Activated naive CD8-positive, alpha-beta T cell treated with anti-CD3 and anti-CD28 coated beads, Interleukin-2, amount 10 ng/mL, durations not matched to agents 7 days and 5 days (primary cell): ENCODE measurements at places on chromosomes 3 and 15. TPM values are rescaled to one million over a fixed set of nuclear protein-coding genes. Genes with fewer than 3 reads are reported as not detected.

The CMTM8 gene
- 2.6 TPM for total RNA-seq

The CCR8 gene
- total RNA-seq, result 1.2 TPM

The AHSG gene
- total RNA-seq, result not detected

The CAMK2N2 gene
- not detected for total RNA-seq

The THUMPD3 gene
- 46.6 TPM for total RNA-seq

The KNSTRN gene
- total RNA-seq, result 49.5 TPM

The GCNT3 gene
- total RNA-seq, result not detected

GRCh38 chr15:39472621-39473297 is 108.1 kb upstream of the THBS1 start:
- no peak for DNase-seq
- H3K36me3 ChIP-seq, result no peaks in the 10 kb centered on the region
- no peaks in the 10 kb centered on the region for H3K4me1 ChIP-seq
- H3K27me3 ChIP-seq, result no peaks in the 10 kb centered on the region

- no peak overlapping the region for H3K4me3 ChIP-seq
- H3K27me3 ChIP-seq, result no peaks in the 10 kb centered on the region
- H3K27ac ChIP-seq, result no peak overlapping the region
- H3K4me1 ChIP-seq, result peaks cover 36% of the 10 kb centered on the region
- H3K36me3 ChIP-seq, result peaks cover 6% of the 10 kb centered on the region
These were observed 69.0 kb downstream of the MYO1E start for GRCh38 chr15:59303633-59304032.

DNA sequence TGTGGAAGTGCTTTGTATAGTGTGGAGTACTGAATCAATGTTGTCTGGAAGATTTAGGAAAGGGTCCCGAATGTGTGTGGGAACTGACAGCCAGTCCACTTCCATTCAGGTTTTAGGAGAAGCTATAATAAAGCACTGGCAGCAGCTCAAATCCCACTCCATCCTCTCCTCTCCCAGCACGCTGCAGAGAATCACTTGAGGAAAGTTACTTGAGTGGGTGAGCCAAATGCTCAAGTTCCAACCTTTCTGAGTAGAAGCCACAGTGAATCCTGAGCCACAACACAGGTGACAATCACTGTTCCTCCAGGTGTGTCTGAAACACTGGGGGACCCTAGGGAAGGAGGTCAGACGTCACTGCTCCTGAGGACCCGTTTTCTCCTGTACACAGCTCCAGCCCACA is 106.5 kb downstream of the TIGIT start:
- no peak overlapping the region for H3K4me3 ChIP-seq
- H3K27ac ChIP-seq, result no peak overlapping the region
- DNase-seq, result no peak
- no peaks in the 10 kb centered on the region for H3K27me3 ChIP-seq

DNA sequence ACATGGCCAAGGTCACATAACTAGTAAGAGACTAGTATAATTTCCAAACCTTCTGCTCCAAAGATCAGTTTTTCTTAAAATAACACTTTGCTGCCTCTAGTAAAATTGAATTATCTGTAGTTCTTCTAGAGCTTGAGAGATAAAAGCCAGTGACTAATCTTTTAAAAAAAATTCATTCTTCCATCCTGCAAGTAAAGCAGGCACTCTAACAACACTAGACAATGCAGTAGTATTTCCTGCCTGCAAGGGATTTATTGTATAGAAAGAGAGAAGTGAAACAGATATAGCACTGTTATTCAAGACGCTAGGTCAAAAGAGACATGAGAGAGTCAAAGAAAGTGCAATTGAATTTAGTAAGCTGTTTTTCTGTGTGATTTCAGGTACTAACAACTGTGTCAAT is 159.5 kb upstream of the TBC1D5 start:
- H3K4me1 ChIP-seq, result peaks cover 7% of the 10 kb centered on the region
- H3K4me3 ChIP-seq, result no peak overlapping the region
- H3K27me3 ChIP-seq, result peaks cover 3% of the 10 kb centered on the region
- H3K36me3 ChIP-seq, result peaks cover 5% of the 10 kb centered on the region
- no peak for DNase-seq

- peak overlapping the region; percentile 12 for H3K27ac ChIP-seq
- peaks cover 31% of the 10 kb centered on the region for H3K36me3 ChIP-seq
- DNase-seq, result peak; percentile 59
- peaks cover 25% of the 10 kb centered on the region for H3K4me1 ChIP-seq
These were observed 5.0 kb downstream of the FAM219B start for GRCh38 chr15:74901612-74902063.

GRCh38 chr3:17747174-17747889 is 4.9 kb upstream of the TBC1D5 start:
- H3K4me1 ChIP-seq, result peaks cover 34% of the 10 kb centered on the region
- H3K36me3 ChIP-seq, result peaks cover 4% of the 10 kb centered on the region
- H3K27ac ChIP-seq, result peak overlapping the region; percentile 86
- DNase-seq, result no peak

DNA sequence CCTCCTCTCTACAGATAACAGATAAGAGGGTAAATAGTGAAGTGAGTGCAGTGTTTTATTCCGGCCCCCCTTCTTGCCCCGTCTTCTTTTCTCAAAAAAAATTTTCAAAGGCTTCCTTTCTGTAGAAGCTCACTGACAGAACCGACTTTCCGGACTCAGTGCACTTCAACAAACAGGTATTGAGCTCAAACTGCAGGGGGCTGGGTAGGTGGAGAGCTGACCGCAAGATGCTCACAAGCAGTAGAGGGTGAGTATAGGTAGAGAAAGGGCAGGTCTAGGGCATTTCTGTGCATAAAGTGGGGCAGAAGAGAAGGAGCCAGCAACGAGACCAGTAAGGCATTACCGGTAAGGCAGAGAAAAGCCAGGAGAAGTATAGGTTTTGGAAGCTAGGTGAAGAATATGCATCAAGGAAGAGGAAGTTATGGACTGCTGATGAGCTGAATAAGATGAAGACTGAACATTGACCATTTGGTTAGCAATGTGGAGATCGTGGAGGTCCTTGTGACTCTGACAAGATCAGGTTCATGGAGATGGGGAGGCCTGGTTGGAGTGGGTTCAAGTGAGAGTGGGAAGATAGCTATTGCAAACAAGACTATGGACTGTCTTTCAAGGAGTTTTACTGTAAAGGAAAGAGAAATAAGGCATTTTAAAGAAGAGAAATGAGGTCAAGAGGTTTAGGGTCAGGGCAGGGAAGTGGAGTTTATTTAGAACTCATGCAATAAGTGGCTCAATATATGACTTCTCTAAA is 97.4 kb downstream of the ST6GAL1 start:
- H3K4me3 ChIP-seq, result peak overlapping the region; percentile 88
- peaks cover 58% of the 10 kb centered on the region for H3K4me1 ChIP-seq
- peaks cover 48% of the 10 kb centered on the region for H3K36me3 ChIP-seq
- peak overlapping the region; percentile 93 for H3K27ac ChIP-seq
- peak; percentile 62 for DNase-seq

GRCh38 chr15:57751177-57751800 is 44.8 kb downstream of the POLR2M start:
- no peaks in the 10 kb centered on the region for H3K27me3 ChIP-seq
- no peak for DNase-seq
- H3K36me3 ChIP-seq, result no peaks in the 10 kb centered on the region
- H3K4me3 ChIP-seq, result no peak overlapping the region

DNA sequence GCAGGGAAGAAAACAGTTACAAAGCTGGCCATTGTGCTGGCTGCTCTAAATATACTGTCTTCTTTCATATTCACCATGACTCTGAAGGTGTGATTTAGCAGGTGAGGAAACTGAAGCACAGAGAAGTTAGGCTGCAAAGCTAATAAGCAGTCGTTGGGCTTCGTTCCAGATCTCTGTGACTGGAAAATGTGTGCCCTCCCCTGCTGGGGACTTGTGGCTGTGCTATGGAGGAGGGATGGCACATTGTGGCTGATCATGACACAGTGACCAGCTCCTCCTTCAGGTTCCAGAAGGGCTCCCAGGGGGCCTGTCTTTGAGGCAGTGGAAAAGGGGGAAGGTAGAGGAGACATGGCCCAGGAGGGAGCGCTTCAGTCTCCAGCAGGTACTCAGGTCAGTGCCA is 19.2 kb downstream of the PXK start:
- no peaks in the 10 kb centered on the region for H3K27me3 ChIP-seq
- H3K27ac ChIP-seq, result peak overlapping the region; percentile 17
- peak overlapping the region; percentile 16 for H3K4me3 ChIP-seq
- peaks cover 74% of the 10 kb centered on the region for H3K4me1 ChIP-seq
- H3K36me3 ChIP-seq, result peaks cover 31% of the 10 kb centered on the region

DNA sequence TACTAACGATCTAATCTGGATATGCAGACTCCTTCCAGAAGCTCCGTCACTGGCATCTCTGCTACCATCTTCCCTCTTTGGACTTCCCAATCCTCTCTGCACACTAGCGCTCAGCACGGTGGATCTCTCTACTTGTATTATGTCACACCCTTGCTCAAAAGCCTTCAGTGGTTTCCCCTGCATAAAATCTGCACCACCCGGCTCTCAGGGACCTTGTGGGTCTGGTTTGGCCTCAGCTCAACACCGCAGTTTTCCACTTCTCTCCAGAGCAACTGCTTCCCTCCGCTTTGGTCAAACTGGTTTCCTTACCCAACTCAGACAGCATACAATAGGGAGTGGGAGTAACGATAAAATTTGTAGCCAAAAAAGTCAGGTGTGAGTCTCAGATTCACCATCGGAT is 30.7 kb upstream of the HES1 start:
- H3K4me1 ChIP-seq, result peaks cover 4% of the 10 kb centered on the region
- no peak for DNase-seq
- H3K27me3 ChIP-seq, result peaks cover 37% of the 10 kb centered on the region
- no peak overlapping the region for H3K27ac ChIP-seq
- H3K4me3 ChIP-seq, result no peak overlapping the region

DNA sequence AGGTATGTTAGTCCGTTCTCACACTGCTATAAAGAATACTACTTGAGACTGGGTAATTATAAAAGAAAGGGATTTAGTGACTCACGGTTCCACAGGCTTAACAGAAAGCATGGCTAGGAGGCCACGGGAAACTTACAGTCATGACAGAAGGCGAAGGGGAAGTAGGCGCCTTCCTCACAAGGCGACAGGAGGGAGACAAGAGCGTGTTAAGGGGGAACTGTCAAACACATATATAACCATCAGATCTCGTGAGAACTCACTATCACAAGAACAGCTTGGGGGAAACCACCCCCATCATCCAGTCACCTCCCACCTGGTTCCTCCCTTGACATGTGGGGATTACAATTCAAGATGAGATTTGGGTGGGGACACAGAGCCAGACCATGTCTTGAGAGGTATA is 30.4 kb downstream of the SPRED1 start:
- H3K4me1 ChIP-seq, result no peaks in the 10 kb centered on the region
- no peak overlapping the region for H3K27ac ChIP-seq
- peaks cover 13% of the 10 kb centered on the region for H3K27me3 ChIP-seq
- no peak for DNase-seq

DNA sequence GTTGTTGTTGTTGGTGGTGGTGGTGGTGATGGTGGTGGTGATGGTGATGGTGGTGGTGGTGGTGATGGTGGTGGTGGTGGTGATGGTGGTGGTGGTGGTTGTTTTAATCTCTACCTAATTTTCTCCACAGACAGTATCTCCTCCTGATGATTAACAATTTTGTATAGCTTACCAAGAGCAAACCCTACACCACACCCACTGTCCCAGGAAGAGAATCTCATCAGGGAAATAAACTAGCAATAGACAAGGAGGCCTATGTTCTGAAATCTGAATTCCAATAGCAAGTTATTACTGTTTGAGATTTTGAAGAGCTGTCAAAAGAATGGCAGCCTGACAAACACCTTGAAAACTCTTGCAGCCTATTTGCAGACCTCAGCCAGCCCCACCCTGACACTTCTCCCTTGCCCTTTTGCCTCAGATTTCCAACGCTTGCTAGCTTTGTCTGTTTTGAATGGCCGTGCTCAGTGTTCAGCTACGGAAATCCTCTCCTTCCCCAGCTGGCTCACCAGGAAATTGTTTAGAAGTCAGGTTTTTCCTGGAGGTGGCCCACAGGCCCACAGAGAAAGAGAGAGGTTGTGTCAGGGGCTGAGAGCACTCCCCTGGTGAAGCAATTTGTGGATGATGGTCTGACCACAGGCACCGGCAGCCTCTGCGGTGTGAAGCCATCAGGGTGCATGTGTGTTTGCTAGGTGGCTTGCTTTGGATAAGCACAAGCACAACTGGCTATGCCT is 101.6 kb downstream of the MAGI1 start:
- H3K27me3 ChIP-seq, result no peaks in the 10 kb centered on the region
- no peaks in the 10 kb centered on the region for H3K4me1 ChIP-seq
- peak; percentile 29 for DNase-seq
- H3K36me3 ChIP-seq, result no peaks in the 10 kb centered on the region
- H3K27ac ChIP-seq, result no peak overlapping the region

- no peak overlapping the region for H3K27ac ChIP-seq
- no peaks in the 10 kb centered on the region for H3K27me3 ChIP-seq
- H3K36me3 ChIP-seq, result peaks cover 5% of the 10 kb centered on the region
- H3K4me1 ChIP-seq, result peaks cover 3% of the 10 kb centered on the region
These were observed 37.7 kb downstream of the MESD start for GRCh38 chr15:80951941-80952340.

- H3K4me3 ChIP-seq, result no peak overlapping the region
- H3K27ac ChIP-seq, result no peak overlapping the region
- DNase-seq, result no peak
- no peaks in the 10 kb centered on the region for H3K27me3 ChIP-seq
- H3K36me3 ChIP-seq, result no peaks in the 10 kb centered on the region
- no peaks in the 10 kb centered on the region for H3K4me1 ChIP-seq
These were observed 617.5 kb upstream of the CCDC54 start for GRCh38 chr3:106759731-106760130.

DNA sequence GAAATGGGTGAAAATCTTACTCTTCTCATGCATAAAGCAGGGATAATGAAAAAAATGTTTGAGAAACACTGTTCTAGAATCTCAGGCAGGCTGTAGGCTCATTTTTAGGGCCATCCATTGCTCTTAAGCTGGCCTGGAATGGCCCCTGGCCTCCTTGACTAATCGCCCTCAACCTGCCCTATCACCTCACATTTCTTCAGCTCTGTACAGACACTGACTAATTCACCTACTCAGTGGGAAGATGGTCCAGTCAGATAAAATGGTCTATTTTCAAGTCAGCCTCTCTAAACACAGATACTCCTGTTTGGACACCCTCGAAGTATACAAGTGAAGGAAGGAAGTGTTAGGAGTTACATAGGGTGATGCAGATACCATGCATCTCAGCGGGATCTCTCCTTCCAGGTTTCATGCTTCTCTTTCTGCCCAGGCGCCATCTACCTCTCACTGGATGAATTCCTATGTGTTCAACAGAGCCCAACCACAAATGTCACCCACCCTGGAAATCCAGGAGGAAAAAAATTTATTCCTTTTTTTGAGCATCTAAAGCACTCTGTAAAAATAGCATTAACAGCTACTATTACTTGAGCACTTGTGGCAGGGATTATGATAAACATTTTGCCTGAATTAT is 12.1 kb downstream of the FMN1 start:
- H3K27me3 ChIP-seq, result peaks cover 3% of the 10 kb centered on the region
- no peak for DNase-seq
- H3K27ac ChIP-seq, result no peak overlapping the region
- no peak overlapping the region for H3K4me3 ChIP-seq
- H3K4me1 ChIP-seq, result peaks cover 1% of the 10 kb centered on the region
- H3K36me3 ChIP-seq, result no peaks in the 10 kb centered on the region

DNA sequence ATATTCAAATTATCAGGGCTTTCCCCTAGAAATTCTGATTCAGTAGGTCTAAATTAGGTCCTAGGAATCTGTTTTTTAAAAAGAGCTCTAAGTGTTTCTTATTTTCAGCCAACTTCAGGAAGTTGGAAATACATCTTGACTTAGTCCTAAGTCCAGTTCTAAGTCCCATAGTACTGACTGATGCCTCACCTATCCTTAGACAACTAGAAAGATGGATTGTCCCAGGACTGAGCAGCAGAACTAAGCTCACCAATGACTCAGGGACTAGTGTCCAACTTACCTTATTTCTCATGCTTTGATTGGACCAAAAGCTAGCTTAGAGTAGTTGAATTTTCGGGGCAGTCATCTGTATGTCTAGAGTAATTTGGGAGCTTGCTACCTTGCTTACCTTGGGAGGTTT is 26.2 kb upstream of the C3orf38 start:
- H3K4me3 ChIP-seq, result no peak overlapping the region
- H3K36me3 ChIP-seq, result peaks cover 12% of the 10 kb centered on the region
- no peak overlapping the region for H3K27ac ChIP-seq
- no peaks in the 10 kb centered on the region for H3K27me3 ChIP-seq
- no peaks in the 10 kb centered on the region for H3K4me1 ChIP-seq
- no peak for DNase-seq
